ENCODE measurements at places on chromosomes 2 and 18.

DNA sequence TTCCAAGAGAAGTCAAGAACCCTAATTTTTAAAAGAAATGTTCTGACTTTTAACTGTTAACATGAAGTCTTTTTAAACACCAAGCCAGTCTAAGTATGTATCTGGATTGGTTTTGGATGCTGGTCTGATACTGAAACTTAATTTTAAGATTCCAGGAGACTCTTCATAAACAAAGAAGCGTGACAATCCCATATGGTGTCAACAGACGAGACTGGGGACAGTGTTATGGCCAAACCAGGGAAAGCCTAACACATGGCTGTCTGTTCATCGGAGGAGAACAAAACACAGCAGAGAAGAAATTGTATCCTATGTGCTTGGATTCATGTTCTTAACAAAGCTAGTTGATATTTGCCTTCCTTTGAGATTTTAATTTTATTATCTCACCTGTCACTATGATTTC, 80.5 kb upstream of the UPP2 start:
- DNase-seq = no peak

DNA sequence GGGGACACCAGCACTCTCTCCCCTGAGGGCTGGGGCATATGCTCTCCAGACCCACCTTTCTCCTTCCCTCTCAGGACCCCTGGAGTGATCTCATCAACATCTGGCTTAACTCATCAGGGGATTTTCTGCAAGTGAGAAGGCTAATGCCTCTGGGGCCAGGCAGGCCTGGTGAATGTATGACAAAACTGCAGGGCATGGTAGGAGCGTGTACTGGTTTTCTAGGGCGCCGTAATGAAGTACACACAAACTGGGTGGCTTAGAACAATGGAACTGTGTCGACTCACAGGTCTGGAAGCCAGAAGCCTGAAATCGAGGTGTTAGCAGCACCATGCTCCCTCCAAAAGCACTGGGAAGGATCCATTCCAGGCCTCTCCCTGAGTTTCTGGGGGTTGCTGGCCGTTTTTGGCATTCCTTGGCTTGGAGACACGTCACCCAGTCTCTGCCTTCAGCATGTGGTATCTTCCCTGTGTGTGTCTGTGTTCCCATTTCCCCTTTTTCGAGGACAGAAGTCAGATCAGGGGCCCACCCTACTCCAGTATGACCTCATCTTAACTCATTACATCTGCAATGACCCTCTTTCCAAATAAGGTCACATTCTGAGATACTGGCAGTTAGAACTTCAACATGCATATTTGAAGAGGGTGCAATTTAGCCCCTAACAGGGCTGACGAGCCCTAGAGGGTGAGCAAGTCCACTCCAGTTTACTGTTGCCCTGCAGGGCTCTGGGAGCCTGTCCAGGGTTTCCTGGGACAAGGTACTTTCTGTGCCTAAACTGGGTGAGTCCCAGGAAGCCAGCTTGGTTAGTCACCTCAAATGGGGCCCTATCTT, 45.5 kb upstream of the CAB39 start:
- no peak for DNase-seq

DNA sequence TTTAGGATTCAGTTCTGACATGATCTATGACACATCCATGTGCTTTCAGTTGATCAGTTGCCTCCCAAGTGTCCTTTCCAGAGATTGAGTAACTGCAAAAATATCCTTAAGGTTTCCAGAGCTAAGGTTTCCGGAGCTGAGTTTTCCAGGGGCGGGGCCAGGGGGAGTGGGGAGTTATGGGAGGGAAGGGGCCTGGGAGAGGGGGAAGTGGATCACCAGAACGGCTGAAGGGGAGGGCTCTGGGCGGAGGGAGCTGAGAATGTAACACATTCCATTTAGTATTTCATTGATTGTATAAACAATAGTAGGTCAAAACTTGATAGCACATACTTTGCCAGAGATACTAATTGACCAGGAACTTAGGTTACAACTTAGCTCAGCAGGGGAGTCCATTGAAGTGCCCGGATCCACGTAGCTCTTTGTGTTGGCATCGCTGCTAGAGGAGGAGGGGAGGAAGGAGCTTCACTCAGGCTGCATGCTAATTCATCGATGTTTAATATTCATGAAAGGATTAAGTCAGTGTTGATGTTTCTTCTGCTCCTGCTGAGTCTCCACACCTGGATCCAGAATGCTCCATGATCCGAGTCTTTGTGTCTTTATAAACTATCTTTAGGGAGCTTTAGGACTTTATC, 289.8 kb downstream of the ALPK2 start:
- no peak for DNase-seq

DNA sequence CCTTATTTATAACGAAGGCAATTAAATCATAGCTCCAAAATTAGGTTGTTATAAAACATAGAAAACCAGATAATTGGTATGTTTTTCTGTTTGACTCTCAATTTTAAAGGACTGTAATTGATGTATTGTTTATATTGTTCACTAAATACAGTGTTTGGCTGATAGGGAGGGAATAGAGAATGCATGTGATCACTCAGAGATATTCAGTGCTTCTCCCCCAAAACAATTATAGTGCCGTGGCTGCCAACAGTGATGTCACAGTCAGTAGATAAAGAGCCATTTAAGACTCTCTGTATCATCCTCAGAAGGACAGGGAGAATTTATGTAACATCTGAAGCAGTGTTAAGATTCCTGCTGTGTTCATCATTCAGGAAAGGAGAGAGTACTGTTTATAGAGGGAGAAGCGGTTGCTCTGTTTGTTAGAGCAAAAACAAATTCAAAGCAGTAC, 69.6 kb downstream of the PHLPP1 start:
- no peak for DNase-seq

DNA sequence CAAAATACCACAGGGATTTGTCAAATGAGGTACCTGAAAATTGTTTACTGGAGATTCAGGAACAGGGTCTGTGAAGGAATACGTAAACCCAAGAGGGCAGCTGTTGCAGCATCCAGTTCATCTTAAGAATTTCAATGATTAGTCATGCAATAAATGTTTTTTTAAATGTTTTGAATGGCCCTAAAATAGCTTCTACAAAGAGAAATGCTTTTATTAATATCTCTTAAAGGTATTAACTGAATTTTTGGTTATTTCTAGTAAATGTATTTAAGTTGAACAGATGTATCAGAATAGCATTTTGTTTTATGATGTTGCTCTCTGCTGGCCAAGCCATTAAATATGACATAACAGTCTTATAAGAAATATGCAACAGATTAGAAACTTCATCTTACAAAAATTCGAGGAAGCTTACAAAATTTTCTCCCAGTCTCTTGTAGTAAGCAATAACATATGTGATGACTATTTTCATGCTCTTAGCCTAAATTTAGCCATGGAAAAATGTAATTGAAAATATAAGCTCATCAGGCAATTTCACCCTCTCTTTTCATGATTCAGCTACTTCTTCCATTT, 863.9 kb downstream of the SUCLG1 start:
- DNase-seq = no peak

DNA sequence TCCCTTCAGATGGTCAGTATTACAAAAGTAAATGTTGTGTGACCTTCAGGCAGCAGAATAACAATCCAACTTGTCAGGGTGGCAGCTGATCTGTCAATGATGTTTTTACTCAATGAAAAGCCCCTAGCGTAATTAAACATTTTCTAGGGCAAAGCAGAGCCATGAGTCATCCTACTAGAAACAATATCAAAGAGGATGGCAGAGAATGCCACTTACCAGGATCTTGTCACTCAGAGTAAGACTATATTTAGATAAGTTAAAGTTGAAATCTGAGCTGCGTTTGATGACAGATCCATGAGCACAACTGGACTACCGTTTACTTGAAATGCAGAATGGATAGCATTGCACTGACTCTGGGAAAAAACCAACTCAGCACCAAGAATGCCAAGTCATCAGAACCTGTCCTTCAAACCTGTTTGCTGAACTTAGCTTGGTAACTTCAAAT, 612.6 kb upstream of the ACVR2A start:
- no peak for DNase-seq

DNA sequence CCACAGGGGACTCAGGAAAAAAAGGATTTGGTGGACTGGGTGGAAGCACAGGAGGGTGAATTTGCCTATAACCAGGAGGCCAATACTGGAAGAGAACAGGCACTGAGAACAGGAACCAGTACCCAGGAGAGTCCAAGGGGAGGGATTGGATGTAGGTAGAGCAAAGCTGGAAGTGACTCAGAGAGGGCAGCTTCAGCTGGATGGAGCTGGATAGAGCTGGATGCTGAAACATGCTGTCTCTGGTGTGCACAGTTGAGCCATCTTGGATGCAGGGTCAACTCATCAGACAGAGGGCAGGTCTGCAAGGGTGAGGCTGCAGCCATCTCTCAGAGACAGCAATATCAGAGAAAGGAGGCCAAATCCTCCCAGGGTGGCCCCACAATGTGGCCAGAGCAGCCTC, 134.0 kb downstream of the GALNT14 start:
- no peak for DNase-seq

DNA sequence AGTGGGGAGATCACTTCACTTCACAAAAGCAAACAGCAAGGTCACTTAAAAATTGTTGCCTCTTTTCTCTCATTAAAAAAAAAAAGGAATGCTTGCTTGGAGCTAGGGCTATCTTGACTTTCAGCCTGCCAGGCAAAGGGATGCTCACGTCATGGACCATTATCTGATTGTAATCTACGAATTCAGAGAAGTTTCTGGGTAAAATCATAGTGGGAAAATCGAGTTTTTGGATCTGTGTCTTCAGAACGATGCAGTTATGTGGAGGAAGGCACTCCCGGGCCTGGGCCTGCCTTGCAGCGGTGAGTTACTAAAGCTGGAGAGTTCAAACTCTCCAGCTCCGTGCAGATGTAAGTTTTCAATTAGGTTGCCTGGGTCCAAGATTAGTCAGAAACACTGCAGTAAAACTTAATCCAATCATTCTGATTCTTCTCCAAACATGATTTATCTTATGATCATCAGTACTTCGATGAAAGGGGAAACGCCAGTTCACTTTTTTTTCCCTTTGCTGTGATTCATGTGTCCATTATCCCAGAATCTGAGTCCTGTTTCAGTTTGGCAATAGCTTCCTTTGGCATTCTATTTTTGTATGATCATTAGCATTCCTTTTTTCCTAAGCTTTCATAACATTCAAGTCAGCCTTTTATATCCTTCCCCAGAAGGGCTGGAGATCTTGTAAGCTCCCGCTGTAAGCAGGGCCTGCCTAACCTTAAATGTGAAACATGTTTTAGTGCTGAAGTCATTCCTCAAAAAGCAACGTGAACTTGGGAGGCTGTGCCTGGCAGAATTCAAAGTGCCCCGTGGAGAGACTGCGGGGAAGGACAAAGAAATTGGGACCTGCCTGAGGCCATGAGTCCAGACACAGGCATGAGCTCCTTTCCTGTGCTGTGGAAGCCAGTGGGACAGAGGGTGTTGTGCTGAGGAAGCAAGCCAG, 119.3 kb upstream of the TWIST2 start:
- DNase-seq = no peak

GRCh38 chr2:1591978-1592907, 152.1 kb downstream of the PXDN start:
- no peak for DNase-seq

GRCh38 chr18:13446610-13447461, 228.3 kb downstream of the LDLRAD4 start:
- DNase-seq = no peak

Measured in activated CD4-positive, alpha-beta T cell treated with anti-CD3 and anti-CD28 coated beads, Interleukin-2, amount 50 U/mL, for 1 hour (primary cell).